ENCODE measurements at places on chromosomes 1 and 21.

- no peak for DNase-seq
- no peaks in the 10 kb centered on the region for H3K27me3 ChIP-seq
- no peak overlapping the region for H3K4me3 ChIP-seq
- H3K36me3 ChIP-seq = no peaks in the 10 kb centered on the region
- H3K4me1 ChIP-seq = peaks cover 7% of the 10 kb centered on the region
Measured at GRCh38 chr1:19512545-19512944, 27.2 kb upstream of the CAPZB start.

- no peak overlapping the region for H3K27ac ChIP-seq
- H3K4me3 ChIP-seq = no peak overlapping the region
- DNase-seq = no peak
- H3K4me1 ChIP-seq = no peaks in the 10 kb centered on the region
- H3K36me3 ChIP-seq = no peaks in the 10 kb centered on the region
- H3K27me3 ChIP-seq = peaks cover 10% of the 10 kb centered on the region
Measured at GRCh38 chr1:43009274-43009673, 50.6 kb upstream of the SLC2A1 start.

DNA sequence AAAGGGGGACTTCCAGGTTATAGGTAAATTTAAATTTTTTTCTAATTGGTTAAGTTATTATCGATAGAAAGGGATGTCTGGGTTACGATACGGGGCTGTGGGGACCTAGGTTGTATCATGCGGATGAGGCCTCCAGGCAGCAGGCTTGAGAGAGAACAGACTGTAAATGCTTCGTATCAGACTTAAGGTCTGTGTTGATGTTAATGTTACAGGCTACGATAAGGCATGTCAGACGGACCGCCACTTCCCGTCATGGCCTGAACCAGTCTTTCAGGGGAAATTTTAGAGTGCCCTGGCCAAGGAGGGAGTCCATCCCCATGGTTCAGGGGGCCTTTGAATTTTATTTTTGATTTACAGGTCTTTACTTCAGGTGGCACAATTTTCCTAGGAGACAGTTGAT is 16.7 kb downstream of the ABCG1 start:
- H3K27me3 ChIP-seq = no peaks in the 10 kb centered on the region
- peaks cover 66% of the 10 kb centered on the region for H3K4me1 ChIP-seq
- H3K27ac ChIP-seq = peak overlapping the region; percentile 86

DNA sequence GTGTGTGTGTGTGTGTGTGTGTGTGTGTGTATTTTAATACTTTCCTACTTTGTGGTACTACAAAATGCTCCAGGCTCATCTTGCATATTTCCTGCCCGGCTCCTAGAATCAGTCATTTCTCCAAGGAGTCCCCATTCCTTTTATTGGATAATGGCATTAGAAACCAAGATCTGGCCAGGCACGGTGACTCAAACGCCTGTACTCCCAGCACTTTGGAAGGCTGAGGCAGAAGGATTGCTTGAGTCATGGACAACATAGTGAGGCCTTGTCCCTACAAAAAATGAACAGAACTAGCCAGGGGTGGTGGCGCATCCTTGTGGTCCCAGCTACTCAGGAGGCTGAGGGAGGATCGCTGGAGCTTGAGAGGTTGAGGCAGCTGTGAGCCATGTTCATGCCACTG is 20.3 kb downstream of the EPB41 start:
- no peaks in the 10 kb centered on the region for H3K4me1 ChIP-seq
- DNase-seq = no peak
- no peak overlapping the region for H3K4me3 ChIP-seq
- no peaks in the 10 kb centered on the region for H3K27me3 ChIP-seq
- no peaks in the 10 kb centered on the region for H3K36me3 ChIP-seq
- no peak overlapping the region for H3K27ac ChIP-seq

DNA sequence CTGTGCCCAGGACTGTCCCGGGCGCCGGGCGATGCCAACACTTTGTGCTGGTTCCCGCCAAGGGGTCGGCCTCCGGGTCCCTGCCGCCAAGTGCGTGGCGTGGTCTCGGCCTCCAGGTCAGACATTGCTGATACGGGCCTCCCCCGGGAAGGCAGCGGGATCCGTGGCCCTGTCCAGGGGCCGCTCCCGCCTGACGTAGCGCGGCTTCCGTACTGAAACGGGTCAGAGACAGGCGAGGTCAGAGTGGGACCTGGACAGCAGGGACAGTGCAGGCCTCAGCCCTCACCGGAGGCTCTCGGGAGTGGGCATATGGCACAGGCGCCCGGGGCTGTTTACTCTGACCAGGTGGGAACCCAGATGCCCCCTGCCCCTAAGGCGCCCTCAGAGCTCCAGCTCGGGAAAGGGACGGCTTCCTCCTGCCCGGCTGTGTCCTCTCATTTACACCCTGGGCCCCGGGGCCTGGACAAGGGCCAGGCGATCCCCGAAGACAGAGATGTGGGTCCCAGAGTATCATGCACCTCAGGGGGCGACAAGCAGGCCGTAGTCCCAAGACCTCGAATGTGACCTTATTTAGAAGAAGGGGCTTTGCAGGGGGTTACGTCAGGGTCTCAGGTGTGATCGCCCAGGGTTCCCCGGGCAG is 8.8 kb upstream of the RNF223 start:
- H3K27me3 ChIP-seq = no peaks in the 10 kb centered on the region
- DNase-seq = no peak
- no peak overlapping the region for H3K27ac ChIP-seq
- peaks cover 3% of the 10 kb centered on the region for H3K36me3 ChIP-seq

GRCh38 chr1:227900571-227901051 is 47.1 kb downstream of the WNT9A start:
- H3K36me3 ChIP-seq = no peaks in the 10 kb centered on the region
- no peaks in the 10 kb centered on the region for H3K4me1 ChIP-seq

GRCh38 chr1:116485071-116485735 is 85.6 kb downstream of the CD58 start:
- no peak overlapping the region for H3K27ac ChIP-seq
- peak; percentile 94 for DNase-seq
- no peaks in the 10 kb centered on the region for H3K27me3 ChIP-seq
- no peaks in the 10 kb centered on the region for H3K36me3 ChIP-seq

DNA sequence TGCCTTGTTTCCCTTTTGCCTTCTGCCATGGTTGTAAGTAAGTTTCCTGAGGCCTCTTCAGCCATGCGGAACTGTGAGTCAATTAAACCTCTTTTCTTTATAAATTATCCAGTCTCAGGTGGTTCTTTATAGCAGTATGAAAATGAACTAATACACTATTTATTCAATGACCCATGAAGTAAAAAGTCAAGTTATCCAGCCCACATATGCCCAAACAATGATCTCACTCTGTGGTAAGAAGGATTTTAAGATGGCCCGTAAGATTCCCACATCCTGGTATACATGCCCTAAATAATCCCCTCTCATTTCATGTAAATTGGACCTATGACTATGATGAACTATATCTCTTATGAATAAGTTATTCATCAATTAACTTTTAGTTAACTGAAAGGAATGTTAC is 1008.3 kb upstream of the B3GALT2 start:
- DNase-seq = no peak
- H3K4me3 ChIP-seq = no peak overlapping the region
- no peaks in the 10 kb centered on the region for H3K36me3 ChIP-seq
- H3K4me1 ChIP-seq = no peaks in the 10 kb centered on the region
- no peak overlapping the region for H3K27ac ChIP-seq

DNA sequence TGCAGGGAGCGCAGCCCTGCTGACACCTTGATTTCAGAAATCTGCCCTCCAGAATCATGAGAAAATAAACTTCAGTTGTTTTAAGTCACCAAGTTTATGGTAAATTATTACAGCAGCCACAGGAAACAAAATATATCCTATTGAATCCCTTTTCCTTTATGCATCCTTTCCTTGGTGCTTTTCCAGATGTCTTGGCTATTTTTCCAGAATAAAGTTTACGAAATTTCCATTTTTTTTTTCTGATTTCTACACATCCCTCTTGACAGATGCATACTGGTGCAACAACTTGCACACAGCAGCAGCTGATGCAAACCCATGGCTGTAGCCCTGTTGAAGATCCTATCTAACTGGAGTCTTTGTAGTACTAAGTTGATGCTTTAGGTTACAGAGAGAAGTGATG is 111.1 kb upstream of the KCNE2 start:
- DNase-seq = no peak
- H3K27ac ChIP-seq = no peak overlapping the region
- no peaks in the 10 kb centered on the region for H3K27me3 ChIP-seq
- H3K4me1 ChIP-seq = no peaks in the 10 kb centered on the region

GRCh38 chr1:236472850-236473788 is 50.7 kb upstream of the LGALS8 start:
- H3K4me3 ChIP-seq = no peak overlapping the region
- no peak overlapping the region for H3K27ac ChIP-seq
- no peaks in the 10 kb centered on the region for H3K27me3 ChIP-seq

DNA sequence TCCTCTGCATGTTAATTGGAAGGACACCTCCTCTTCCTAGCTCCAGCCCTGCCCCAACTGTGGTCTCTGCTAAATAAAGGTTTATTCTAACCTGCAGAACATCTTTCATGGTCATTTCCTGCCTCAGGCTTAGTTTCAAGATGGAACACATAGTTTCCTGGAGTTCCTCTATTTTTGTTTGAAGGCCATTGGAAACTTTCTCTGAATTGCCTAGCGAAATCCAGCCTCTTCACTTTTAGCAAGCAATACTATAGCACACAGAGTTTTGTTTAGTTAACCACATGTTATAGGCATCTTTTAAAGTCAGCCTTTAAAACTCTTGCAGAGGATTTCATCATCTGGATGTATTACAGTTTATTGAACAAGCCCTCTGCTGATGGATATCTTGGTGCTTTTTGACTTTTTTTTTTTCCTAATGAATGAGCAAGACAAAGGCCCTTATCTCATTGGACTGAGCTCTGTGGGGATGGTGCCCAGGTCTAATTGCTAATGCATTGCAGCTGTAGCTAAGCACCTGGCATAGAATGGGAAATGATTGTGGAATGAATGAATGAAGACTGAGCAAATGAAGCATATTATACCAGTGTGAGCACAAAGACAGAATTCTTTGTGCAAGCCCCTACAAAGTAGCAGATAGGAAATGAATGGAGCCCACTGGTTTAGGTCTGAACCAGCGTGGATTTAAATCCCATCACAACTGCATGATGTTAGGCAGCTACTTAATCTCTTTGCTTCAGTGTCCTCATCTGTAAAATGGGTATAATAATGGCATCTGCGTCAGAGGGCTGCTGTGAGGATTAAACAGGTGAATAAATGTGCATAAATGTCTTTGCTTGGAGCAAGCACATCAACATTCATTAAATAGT is 641 bp upstream of the CFAP107 start:
- H3K27ac ChIP-seq = no peak overlapping the region
- peaks cover 6% of the 10 kb centered on the region for H3K4me1 ChIP-seq
- no peaks in the 10 kb centered on the region for H3K27me3 ChIP-seq
- H3K36me3 ChIP-seq = no peaks in the 10 kb centered on the region
- no peak overlapping the region for H3K4me3 ChIP-seq

- H3K27me3 ChIP-seq = no peaks in the 10 kb centered on the region
- no peak overlapping the region for H3K27ac ChIP-seq
- DNase-seq = no peak
- H3K4me3 ChIP-seq = no peak overlapping the region
- no peaks in the 10 kb centered on the region for H3K4me1 ChIP-seq
- H3K36me3 ChIP-seq = no peaks in the 10 kb centered on the region
Measured at GRCh38 chr1:150703427-150703826, 6.5 kb upstream of the GOLPH3L start.

DNA sequence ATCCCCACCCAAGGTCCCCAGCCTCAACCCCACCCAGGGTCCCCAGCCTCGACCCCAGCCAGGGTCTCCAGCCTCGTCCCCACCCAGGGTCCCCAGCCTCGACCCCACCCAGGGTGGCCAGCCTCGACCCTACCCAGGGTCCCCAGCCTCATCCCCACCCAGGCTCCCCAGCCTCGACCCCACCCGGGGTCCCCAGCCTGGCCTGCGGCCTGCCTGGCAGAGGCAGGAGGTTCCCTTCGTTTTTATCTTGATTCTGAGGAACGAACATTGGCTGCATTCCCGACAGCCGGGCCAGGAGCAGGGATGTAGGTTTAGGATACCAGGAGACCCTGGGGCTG is 3.4 kb upstream of the PDE9A start:
- H3K27me3 ChIP-seq = no peaks in the 10 kb centered on the region
- H3K4me3 ChIP-seq = no peak overlapping the region
- H3K36me3 ChIP-seq = no peaks in the 10 kb centered on the region
- H3K4me1 ChIP-seq = peaks cover 30% of the 10 kb centered on the region
- no peak overlapping the region for H3K27ac ChIP-seq
- no peak for DNase-seq

GRCh38 chr1:39816415-39817090 is 27.9 kb upstream of the BMP8B start:
- DNase-seq = no peak
- H3K27ac ChIP-seq = no peak overlapping the region
- no peak overlapping the region for H3K4me3 ChIP-seq
- peaks cover 32% of the 10 kb centered on the region for H3K27me3 ChIP-seq
- H3K4me1 ChIP-seq = no peaks in the 10 kb centered on the region

- H3K27me3 ChIP-seq = no peaks in the 10 kb centered on the region
- peaks cover 49% of the 10 kb centered on the region for H3K4me1 ChIP-seq
- peak overlapping the region; percentile 83 for H3K27ac ChIP-seq
- DNase-seq = no peak
Measured at GRCh38 chr1:224357626-224358124, 996 bp downstream of the CNIH4 start.

DNA sequence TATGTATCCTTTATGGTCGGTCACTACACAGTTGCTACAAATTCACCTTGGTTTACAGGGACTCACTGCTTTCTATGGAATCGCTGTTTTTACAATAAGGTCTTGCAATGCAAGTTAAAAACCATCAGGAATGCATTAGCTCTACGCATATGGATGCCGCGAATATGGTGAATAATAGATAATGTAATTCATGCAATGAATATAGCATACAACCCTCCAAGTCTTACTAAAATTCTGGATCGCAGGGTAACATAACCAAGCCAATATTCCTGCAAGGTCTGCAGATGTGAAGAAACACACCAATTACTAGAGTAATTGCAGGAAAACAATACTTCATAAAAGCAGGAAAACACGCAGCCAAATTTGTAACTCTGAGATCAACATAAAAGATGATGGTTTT is 75.6 kb upstream of the BACE2 start:
- H3K36me3 ChIP-seq = no peaks in the 10 kb centered on the region
- no peak for DNase-seq
- H3K27me3 ChIP-seq = no peaks in the 10 kb centered on the region
- H3K4me3 ChIP-seq = no peak overlapping the region
- no peak overlapping the region for H3K27ac ChIP-seq

DNA sequence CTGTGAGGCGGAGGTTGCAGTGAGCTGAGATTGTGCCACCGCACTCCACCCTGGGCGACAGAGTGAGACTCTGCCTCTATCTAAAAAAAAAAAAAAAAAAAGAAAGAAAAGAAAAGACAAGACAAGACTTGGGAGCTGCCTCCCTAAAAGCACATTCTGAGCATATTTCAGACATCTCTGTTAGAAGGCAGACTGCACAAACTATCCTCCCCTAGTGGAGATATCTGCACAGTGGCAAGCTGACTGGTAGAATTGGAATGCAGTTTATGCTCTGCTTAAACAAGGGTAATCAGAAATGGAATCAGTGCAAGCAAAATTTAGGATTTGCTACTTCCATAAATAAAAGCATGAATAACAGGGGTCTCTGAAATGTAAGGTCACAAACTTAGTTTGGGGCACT is 31.8 kb downstream of the GNG4 start:
- H3K4me1 ChIP-seq = no peaks in the 10 kb centered on the region
- H3K27ac ChIP-seq = no peak overlapping the region
- DNase-seq = no peak
- no peaks in the 10 kb centered on the region for H3K27me3 ChIP-seq
